D721Med (cell line): ENCODE measurements at places on chromosomes 5 and 9.

DNA sequence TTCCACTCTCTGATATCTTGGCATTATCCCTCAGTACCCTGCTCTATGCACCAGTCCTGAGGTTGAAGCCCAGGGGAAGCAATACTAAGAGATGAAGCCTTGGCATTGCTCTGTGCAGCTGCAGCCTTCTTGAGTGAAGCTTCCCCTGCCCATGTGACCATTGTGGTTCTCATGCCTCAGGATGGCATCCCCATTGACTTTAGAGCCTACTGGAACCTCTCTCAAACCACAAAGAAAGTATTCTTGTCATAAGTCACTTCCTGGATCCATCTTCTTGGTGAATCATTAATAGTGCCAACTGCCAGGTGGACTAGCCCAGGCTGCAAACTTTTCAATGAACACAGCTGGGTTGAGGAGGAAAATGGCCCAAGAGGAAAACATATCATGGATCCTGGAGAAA lies 283.9 kb upstream of the RFX3 start:
- no peak for DNase-seq

DNA sequence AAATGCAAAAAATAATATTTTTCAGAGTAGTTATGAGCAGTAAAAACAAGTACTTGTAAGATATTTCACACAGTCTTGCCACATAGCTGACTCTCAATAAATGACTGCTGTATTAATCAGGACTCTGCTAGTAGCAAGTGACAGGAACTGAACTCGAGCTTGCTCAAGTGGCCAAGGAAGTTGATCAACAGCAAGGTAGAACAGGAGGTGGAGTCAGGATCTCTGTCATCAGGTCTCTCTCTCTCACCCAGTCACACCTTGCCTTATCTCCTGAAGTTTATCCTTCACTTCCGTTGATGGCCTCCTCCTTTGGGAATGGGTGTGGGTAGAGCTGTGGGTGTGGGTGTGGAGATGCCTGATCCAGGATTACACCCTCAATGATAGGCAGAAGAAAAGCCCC lies 107.0 kb downstream of the GPBP1 start:
- DNase-seq = no peak

GRCh38 chr5:54581831-54582548 lies 64.4 kb downstream of the SNX18 start:
- no peak for DNase-seq

GRCh38 chr9:87195306-87195705 lies 248.0 kb upstream of the GAS1 start:
- no peak for DNase-seq

DNA sequence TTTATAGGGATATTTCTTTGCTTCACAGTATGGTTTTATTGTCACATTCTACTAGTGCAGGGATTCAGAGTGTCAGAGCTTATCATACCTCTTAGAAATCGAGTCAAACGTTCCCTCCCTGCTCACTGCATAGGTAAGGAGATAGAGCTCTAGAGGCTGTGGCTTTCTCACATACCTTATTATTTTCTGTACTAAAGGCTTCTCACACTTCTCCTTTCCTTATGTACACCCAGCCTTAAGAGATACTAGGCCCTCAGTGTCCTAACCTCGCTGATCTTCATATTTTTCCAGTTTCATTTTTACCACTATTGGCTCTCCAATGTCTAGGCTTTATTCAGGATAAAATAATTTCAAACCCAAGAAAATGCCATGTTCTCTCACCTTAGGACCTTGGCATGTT lies 297.3 kb upstream of the RIOK2 start:
- DNase-seq = no peak

GRCh38 chr9:89885156-89885555 lies 280.3 kb downstream of the GADD45G start:
- DNase-seq = no peak

DNA sequence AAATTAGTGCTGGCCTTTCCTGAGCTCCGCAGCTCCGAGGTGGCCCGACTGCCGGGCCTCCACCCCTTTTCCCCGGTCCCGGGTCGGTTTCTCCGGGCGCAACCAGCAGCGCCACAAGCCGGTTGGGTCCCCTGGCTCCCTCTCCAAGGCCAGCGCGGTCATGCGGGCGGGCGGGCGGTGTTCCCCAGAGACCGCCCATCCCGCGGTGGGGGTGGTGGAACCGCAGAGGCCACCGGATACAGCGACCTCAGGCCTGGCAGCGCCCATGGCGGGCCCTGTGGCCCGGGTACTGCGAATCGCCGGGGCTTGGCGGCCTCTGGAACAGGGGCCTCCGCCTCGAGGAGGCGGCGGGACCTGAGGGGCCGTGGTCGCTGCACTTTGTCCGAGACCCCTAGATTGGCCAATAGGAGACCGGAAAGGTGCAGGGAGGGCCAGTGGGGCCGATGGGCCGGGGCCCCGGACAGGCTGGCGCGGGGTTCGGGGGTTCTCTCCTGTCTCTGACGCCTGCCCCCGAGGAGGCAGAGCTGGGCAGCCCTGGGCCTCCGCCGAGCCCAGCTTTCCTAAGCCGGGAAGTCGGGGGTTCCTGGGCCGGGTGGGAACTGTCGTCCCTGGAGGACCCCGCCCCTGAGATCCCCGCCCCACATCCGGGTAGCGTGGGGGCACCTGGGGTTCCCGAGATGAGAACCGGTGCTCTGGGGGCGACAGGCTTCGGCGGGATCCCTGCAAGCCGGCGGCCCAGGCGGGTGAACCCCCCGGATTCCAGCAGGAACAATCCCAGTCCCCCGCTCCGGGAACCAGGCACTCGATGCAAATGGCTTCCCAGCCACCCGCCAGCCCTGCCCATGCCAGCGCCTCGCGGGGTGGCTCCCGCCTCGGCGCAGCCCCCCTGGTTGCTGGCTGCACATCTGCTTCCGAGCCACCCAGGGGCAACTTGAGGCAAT lies 293.9 kb downstream of the ZSWIM6 start:
- no peak for DNase-seq

GRCh38 chr5:134092875-134093274 lies 21.6 kb upstream of the TCF7 start:
- no peak for DNase-seq

- DNase-seq = no peak
These were observed 471 bp upstream of the GHR start for GRCh38 chr5:42422656-42423280.

GRCh38 chr5:123094237-123094918 lies 5.3 kb downstream of the PRDM6 start:
- no peak for DNase-seq

DNA sequence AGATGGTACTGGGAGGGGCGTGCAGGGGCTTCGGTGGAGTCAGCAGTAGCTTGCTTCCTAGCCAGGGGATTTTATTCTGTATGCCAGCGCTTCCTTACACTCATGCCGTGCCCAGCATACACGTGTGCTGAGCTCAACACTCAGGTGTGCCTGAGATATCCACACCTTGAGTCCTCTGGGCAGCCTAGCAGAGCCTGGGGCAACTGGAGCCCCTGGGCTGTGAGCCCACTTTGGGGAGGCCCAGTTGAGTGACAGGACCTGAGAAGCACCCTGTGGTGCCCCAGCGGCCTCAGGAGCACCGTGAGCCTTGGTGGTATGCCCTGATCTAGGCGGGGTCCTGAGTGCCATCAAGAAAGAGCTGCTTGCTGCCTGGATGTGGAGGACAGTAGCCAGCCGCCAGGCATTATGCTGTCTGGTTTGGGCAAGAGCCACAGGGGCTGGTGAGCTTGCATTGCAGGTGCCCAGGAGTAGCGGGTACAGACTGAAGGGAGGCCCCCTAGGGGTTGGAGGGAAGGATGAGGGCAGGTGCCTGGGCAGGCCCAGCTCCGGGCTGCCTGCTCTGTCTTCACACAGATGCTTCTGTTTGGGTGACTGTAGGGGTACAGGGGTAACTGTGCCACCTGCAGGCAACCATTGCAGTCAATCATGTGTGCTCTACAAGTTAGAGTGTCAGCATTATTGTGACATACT lies 42.9 kb downstream of the BNIP1 start:
- no peak for DNase-seq

DNA sequence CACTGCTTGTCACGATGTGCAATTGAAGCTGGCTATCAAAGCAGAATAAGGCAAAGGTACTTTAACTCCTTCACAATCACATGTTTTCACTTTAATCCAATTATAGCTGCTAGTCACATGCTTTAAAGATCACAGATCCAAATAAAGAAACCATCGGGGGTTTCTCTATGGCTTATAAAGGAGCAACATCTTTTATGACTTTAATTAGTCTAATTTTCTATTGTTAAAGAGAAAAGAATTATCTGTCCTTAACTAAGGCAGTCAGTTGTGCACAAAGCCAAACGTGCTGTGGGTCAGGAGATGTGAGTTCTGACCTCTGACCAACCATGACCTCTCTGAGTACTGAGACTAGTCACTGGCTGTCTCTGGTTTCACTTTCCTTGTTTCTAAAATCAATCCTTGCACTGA lies 561.1 kb downstream of the RAB3C start:
- DNase-seq = no peak

GRCh38 chr5:89707891-89708290 lies 701.7 kb downstream of the CETN3 start:
- DNase-seq = no peak

DNA sequence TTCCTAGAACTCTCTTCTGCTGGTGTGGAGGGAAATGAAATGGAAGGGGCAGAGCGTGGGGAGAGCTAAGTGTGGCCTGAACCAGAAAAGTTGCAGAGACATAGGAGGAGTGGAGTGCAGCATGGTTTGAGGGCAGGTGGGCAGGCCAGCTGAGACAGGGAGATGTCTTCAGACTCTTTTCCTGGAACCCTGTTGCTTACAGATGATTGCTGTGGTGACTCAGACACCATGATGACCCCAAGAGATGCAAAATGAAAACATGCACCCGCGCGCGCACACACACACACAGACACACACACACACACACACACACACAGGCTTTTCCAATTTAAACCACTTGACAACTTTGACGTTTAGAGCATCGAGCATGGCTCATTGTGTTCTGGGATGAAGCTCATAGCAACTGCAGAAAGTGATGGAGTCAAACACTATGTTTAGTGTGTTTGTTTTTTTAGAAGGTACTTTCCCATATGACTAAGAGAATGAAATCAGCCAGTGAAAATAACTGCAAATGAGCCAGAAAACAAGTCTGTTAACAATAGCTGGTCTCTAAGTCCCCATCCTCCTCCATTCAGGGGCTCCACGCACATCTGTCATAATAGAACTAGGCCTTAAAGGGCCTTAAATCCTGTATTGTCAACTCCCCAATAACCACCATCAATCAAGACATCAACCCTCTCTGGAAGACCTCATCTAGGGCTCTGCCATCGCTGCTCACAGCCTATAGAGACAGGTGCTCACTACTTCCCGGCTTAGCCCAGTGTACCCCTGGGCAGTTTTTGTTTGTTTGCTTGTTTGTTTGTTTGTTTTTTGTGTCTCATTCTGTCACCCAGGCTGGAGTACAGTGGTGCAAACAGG lies 9.6 kb downstream of the TMOD1 start:
- no peak for DNase-seq

DNA sequence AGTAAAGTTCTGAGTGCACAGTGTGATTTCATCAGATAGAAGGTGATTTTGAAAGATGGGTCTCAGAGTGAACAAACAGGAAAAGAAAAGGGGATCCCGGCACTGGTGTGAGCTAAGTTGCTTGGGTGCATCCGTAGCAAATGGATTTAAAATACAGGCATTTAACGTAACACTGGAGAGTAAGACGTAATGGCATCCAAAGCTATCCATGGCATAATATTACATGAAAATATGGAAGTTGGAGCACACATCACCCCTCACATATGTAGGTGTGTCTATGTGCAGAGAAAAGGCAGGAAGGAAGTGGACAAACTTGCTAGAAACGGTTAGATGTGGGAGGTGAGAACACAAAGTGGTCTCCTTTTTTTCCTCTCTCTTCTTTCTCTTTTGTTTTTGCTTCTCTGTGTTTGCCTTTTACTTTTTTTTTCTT lies 38.2 kb upstream of the SEMA4D start:
- no peak for DNase-seq

DNA sequence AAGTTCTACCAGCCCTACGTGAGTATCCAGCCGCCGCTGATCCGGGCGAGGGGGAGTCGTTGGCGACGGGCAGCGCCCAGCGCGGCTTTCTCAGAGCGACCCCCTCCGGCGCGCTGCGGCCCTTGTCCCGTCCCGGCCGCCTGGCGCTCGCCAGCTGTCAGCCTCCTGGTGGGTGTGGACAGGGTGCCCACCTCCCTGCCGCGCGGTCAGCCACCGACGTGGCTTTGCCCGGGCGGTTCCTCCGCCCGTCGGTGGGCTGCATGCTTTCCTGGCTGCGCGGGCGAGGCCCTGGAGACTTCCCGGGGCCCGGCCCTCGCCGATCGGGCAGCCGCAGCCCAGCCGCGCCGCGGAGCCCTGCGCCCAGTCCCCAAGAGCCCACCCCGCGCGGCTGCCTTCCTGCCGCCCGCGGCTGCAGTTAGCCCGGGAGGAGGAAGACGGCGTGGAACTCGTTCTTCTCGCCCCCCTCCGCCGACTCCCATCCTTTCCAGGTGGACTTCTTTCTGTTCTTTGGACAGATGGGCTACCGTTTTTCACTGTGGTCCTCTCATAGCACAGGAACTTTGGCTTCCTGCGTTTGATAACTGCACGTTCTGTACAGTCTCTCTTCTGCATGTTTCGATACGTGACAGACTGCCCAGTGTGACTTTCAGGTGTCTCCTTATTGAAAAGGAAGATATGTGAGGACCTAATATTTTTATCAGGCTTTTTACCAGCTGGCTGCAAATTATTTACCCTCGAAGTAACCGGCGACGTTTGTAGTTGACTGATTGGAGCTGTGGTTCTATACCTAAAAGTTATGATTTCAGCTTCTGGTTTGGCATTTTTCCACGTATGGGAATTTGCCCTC lies 577 bp downstream of the AP3S1 start:
- DNase-seq = no peak

GRCh38 chr5:174111287-174111973 lies 65.9 kb downstream of the NSG2 start:
- no peak for DNase-seq

DNA sequence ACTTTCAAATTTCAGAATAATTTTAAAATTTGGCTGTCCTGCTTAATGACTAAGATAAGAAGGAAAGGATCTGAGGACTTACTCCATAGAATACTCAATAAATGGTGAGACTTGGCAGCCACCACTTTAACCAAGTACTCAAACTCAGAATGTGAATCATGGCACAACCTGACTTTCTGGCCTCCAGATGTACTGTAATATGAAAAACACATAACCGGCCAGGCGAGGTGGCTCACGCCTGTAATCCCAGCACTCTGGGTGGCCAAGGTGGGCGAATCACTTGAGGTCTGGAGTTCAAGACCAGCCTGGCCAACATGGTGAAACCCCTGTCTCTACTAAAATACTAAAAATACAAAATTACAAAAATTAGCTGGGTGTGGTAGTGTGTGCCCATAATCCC lies 10.0 kb upstream of the MARCHF6 start:
- DNase-seq = no peak

- peak; percentile 66 for DNase-seq
These were observed at the start of gene PLAA for GRCh38 chr9:26946753-26947727. Gene PLAA, minus strand, starts transcription at chr9:26947242. Its CDS starts 197 bp downstream, at chr9:26947045.
